ENCODE measurements at places on chromosomes 2 and 18.

DNA sequence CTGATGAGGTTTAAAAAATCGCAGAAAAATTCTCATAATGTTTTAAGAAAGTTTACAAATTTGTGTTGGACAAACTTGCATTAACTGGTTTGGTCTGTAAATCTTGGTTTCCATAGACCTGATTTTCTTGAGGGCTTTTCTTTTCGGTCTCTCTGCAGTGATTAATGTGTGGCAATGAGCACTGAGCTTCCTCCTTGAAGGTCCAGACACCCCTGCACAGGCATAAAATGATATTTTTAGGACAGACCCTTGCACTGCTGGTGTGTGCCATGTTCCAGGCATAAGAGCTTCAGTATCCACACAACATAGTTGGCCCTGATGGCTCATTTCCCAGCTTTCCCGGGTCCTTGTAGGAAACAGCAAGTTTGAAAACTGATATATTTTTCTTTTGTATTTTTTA lies 33.7 kb downstream of the MRPL33 start:
- no peak for DNase-seq

DNA sequence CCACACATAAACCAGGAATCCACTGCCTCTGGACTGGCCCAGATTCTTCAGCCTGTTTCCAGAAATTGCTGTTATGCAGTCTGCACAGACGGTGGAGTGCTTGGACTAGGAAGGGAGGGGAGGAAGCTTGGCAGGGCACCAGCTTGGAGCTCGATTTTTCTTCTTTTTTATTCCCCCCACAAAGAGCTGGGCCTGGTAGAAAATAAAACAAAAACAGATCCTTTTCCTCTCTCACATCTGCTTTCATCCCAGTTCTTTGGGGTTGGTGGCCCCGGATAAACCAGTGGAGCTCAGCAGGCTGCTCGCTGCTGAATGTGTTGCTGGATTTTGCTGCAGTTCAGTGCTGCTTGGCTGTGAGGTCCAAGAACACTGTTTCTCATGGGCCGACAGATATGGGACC lies 16.0 kb downstream of the LRRTM1 start:
- DNase-seq = no peak

DNA sequence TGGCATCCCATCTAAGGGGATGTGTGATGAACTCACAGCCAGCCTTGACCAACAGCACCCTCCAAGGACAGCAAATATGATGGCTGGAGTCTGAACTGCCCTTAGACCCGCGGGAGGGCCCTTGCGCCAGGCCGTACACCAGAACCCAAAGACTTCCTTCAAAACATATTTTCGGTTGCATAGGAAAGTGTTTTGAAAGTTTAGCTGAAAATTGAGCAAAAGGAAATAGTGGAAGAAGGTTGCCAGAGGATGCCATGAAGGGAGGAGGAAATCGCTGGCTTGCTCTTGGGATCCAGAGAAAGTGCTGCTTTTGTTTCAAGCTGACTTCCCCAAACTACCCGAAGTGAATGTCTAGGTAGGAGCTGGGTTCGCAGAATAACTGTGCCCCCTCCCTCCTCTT lies 61.3 kb downstream of the IL1R2 start:
- DNase-seq = no peak

DNA sequence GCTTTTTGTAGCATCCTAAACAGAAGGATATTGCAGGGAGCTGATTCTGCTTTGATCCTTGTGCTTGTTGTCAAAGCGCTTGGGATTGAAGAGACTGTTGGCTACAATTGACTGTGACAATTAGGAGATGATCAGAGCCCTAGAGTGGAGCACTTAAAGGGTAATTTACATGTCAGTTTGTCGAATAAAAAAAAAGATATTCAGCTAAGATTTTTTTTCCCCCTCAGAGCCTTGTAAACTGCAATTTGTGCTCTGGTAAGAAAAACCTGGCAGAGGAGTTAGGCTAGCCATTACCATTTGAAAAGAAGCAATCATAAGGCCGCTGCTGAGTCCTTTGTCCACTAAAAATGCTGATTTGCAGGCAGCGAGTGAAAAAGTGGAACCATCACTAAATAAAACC lies 47.8 kb upstream of the ZEB2 start:
- DNase-seq = no peak

DNA sequence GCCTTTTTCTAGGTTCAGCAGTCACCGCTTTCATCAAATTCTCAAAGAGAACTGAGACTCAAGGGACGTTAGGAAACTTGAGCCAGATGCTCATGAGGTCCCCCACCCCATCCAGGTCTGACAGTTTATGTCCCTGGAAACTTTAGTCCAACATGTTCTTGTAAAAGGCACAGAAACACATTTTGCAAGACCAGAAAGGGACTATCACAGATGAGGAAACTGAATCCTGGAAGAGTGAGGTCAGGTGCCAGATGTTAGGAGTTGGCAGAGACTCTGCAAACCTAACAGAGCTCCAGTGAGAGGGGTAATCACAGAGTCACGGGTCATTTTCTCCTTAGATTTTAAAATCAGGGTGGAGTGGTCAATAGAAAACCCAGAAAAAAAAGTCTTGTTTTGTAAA lies 76.6 kb downstream of the RDH14 start:
- DNase-seq = no peak

GRCh38 chr18:50494569-50494968 lies 65.3 kb upstream of the MAPK4 start:
- DNase-seq = no peak

Measured in stimulated activated CD8-positive, alpha-beta memory T cell treated with anti-CD3 and anti-CD28 coated beads, Interleukin-15, amount 100 ng/mL, for 4 hours (primary cell).